ENCODE measurements at places on chromosomes 5 and 9. TPM values are rescaled to one million over a fixed set of nuclear protein-coding genes. Genes with fewer than 3 reads are reported as not detected.

The FGF10 gene
- not detected for total RNA-seq

The TRPM3 gene
- total RNA-seq: not detected

The PNPLA7 gene
- total RNA-seq: 3.1 TPM

The GFI1B gene
- not detected for total RNA-seq

The TMEM171 gene
- not detected for total RNA-seq

The SLC45A2 gene
- not detected for total RNA-seq

The OCLN gene
- total RNA-seq: 0.57 TPM

The EQTN gene
- not detected for total RNA-seq

The PROB1 gene
- total RNA-seq: 3.2 TPM

The PCSK5 gene
- 3.1 TPM for total RNA-seq

The SHISAL2B gene
- total RNA-seq: not detected

The FOXD4L3 gene
- total RNA-seq: not detected

The GPRIN1 gene
- 4.1 TPM for total RNA-seq

The LCP2 gene
- 232 TPM for total RNA-seq

The GIN1 gene
- 9.7 TPM for total RNA-seq

The PAXX gene
- total RNA-seq: 52.7 TPM

The PDE4D gene
- total RNA-seq: 69.8 TPM

The MPDZ gene
- not detected for total RNA-seq

The PHF24 gene
- total RNA-seq: 0.09 TPM

The POLR1E gene
- total RNA-seq: 67.5 TPM

The ADAMTS13 gene
- 2.5 TPM for total RNA-seq

The EIF4E1B gene
- not detected for total RNA-seq

The WNT8A gene
- total RNA-seq: not detected

The C5orf58 gene
- total RNA-seq: not detected

The CER1 gene
- total RNA-seq: not detected

The ENTREP1 gene
- total RNA-seq: not detected
